ENCODE measurements at places on chromosomes 16 and 17.

DNA sequence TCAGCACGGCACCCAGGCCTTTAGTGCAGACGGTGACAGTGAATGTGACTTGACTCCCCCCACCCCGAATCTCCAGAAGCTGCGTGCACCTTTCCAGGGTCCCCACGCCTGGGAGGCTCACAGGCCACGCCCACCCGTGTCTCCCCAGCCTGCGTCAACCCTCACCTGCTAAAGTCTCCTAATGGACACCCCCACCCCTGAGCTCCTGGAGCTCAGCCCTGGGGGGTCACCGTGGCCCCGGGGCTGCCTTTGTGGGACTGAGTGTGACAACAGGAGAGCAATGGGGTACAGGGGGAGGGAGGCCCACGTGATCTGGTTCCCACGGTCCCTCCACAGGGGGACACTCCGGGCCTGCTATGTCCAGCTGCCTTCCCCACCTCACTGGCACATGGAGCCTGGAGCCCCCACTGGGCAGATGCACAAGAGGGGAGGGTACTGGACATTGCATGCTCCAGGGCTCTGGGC, 7.4 kb upstream of the FASN start:
- no peak for DNase-seq

DNA sequence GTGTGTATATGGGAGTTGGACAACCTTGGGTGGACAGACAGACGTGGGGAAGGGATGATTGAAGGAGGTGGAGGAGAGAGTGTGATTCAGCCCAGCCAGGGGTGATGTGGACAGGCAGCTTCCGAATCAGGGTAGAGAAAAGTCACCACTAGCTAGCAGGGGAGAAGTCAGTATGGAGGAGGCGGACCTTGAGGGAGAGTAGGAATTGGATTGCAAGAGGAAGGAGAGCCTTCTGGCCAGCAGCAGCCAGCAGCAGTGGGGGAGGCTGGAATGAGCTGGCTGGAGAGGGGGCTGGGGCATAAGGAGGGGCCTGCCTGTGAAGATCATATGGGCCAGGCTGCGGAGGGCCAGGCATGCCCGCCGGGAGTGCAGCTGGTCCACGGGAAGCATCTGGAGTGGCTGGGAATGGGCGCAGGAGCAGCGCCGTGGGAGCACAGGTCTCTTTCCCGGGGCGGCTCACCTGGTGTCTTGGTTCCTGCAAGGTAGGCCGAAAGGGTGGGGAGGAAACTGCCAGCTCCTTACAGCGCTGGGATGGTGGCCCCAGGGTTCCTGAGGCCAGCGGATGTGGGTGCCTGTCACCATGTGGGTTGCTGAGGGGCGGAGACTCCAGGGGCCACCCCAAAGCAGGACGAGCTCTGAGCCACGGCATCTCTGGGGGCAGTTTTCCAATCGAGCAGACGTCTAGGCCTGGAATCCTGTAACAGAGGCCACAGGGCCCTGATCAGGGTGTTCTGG, 235.3 kb downstream of the SEC14L1 start:
- peak; percentile 64 for DNase-seq

GRCh38 chr17:15657868-15658267, 26.2 kb downstream of the TRIM16 start:
- DNase-seq = no peak

DNA sequence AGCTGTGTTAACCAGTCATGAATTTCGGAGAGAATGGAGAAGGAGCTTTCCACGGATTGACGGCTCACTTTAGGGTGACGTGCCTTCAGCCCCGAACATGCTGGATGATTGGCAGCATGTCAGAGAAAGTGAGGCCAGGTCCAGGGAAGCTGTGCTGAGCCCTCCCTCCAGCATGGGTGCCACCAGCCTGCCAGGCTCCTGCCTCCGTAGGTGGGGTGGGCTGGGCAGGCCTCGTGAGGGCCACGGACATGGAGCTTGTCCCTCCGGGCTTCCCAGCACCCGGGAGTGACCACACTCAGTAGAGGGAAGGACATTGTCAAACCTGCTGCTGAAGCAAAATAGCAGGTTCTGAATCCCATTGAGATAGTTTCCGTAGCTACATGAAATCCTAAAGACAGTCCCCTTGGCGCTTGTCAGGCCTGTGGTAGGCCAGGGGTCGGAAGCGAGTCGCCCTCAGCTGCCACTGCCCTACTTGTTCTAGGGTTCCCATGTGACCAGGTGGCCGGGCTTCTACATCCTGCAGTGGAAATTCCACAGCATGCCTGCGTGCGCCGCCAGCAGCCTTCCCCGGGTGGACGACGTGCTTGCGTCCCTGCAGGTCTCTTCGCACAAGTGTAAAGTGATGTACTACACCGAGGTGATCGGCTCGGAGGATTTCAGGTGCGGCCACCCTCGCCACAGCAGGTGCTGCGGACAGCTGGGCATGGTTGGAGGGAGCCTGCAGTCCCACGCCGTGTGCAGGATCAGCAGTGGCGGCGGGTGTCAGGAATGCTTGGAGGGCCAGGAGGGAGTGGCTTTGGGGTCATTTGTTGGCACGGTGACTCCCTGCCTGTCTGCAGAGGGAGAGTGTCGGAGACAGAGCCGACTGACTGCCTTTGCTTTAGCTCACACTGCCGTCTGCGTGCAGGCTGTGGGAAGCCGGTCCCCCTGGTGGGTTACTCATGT, 72.3 kb downstream of the SEC14L1 start:
- DNase-seq = no peak

DNA sequence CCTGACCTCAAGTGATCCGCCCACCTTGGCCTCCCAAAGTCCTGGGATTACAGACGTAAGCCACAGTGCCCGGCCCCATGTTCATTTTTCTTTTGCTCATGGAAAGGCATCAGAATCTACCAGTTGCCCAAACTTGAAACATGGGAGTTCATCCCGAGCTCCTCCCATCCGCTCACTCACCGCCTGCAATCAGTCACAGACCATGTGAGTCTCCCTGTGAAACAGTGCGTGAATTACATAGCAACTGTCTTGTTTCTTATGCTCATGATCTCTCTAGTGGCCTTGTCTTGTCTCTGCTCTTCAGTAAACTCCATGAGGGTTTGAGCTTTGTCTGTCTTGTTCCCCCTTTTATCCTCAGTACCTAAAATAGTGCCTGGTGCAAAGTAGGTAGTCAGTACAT, 52.1 kb upstream of the TNRC6A start:
- DNase-seq = no peak

DNA sequence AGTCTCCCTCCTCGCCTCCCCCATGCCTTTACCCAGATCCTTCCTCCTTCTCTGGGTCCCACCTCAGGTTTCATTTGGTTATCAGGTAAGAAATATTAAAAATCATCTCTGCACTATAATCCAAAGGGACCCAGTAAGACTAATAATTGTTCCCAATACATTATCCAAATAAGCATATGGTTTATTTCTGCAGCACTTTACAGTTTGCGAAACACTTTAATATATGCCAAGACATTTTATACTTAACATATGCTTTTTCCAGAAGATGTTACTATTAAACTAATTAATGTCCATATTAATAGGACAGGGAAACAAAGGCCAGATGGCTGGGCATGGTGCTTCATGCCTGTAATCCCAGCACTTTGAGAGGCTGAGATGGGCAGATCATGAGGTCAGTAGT, 33.3 kb downstream of the CD300LF start:
- DNase-seq = no peak

GRCh38 chr17:71628306-71628705, 492.5 kb upstream of the SOX9 start:
- no peak for DNase-seq

DNA sequence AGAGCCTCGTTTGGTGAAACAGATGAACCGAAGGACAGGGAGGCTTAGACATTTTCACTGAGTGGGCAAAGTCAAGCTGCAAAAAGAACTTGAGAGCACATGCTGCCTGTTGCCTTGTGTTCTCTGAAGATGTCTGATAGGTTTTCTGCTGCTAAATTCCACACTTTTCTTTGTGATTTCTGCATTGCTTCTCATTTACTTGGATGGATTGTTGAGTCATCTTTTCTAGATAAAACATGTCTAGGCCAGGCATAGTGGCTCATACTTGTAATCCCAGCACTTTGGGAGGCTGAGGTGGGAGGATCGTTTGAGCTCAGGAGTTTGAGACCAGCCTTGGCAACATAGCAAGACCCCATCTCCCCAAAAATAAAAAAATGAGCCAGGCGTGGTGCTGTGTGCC, 80.4 kb upstream of the CLEC18A start:
- DNase-seq = no peak

GRCh38 chr17:82205720-82206508, 6.7 kb downstream of the CCDC57 start:
- DNase-seq = peak; percentile 62

GRCh38 chr16:12257926-12258561, 281.5 kb downstream of the SNX29 start:
- DNase-seq = no peak

GRCh38 chr17:49548051-49548505, 27.6 kb upstream of the NXPH3 start:
- no peak for DNase-seq

DNA sequence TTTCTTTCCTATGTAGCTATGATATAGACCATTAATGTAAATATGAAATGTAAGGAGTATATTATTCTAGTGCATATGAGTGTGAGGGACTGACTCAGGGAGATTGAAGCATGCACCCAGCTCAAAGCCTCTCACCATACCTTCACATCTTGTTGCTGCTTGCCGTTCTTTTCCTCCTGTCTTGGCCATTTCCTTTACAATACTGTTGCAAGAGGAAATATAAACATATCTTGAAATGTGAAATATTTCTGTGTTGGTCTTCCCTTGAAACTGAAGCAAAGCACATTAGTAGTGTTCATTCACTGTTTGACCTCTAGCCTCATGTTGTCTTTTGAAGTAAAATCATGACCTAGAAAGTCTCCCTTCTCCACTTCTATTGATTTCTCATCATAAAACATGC, 46.6 kb downstream of the PHKB start:
- DNase-seq = no peak

- DNase-seq = no peak
These were observed 69.8 kb downstream of the NXN start for GRCh38 chr17:909642-910323.

DNA sequence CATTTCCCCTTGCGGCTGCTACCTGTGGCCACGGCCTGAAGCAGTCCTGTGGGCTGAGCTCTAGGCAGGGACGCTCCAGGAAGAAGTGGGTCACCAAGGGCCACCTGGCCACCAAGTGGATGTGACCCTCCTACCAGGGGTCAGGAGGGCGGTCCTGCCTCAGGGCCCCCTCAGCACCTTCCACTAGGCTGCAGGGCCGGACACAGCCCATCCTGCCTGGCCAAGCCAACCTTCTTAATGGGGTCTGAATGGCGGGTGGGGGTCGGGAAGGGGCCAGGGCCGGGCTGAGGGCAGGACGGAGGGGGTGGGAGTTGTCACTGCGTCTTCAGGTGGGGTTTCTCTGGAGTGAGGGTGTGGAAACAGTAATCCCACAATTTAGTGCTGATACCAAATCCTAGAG, 13.2 kb upstream of the MLKL start:
- DNase-seq = no peak

- DNase-seq = no peak
These were observed 10.0 kb downstream of the C16orf96 start for GRCh38 chr16:4566144-4566543.

DNA sequence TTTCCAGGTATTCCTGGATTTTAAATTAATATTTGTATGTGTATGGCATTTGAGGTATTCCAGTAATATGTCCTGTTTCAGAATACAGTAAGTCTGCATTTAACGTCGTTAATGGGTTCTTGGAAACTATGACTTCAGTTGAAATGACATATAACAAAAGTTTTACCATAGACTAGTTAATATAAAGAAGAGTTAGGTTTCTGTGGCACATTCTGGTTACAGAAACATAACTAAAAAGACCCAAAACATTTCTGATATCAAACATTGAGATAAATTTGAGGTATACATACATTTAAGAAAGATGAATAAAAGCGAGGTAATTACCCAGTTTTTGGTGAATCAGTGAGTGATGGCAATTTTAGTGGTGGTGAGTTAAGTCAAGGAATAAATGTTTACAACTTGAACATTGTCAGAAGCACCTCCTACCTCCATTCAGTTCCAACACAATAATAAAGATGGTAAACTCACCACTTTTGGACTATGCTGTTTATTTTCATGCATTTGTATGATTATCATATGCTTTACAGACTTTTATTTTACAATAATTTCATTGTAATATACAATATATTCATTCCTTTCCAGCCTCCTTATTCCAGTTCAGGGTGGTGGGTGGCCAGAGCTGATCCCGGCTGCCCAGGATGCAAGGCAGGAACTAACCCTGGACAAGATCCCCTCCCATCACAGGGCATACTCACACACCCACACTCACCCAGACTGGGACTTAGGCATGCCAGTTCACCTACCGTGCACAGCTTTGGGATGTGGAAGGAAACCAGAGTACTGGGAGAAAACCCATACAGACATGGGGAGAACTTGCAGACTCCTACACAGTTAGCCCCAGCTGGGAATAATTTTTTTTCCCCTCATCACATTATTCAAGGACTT, 9.7 kb downstream of the LUC7L3 start:
- no peak for DNase-seq

- DNase-seq = no peak
These were observed 94.8 kb upstream of the DNAH9 start for GRCh38 chr17:11503308-11504035.

GRCh38 chr17:7842380-7843256, 8.6 kb downstream of the KDM6B start:
- DNase-seq = peak; percentile 80

DNA sequence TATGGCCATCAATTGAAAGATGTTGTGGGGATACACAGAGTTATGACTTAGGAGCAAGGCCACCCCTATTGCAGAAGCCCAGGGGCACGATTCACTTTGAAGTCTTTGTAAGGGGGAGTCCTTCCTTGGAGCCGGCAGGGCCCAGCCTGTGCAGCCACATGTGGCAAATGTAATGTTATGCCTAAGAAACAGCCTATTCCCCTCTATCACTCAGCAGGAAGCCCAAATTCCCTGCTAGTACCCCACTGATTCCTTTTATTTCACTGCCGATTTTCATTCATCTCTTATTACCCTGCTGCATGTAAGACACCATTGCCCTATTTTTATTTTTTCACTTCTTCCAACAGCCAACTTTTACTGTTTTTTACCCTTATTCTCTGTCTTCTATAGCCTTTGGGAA, 233.2 kb downstream of the PMP22 start:
- no peak for DNase-seq

All from activated T-helper 1 cell treated with Interleukin-2 at 50 U/mL for 16 hours (primary cell).